ENCODE measurements at places on chromosomes 1 and 21.

DNA sequence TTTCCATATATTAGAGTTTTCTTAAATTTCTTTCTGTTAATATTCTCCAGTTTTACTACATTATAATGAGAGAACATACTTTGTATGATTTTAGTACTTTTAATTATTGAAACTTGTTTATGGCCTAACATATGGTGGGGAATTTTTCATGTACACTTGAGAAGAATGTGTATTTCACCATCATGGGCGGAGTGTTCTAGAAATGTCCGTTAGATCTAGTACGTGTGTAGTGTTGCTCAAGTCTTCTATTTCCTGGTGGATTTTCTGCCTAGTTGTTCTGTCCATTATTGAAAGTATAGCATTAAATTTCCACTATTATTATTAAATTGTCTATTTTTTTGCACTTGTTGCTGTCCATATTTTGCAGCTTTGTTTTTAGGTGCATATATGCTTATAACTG, 64.0 kb upstream of the RGS21 start:
- DNase-seq, result no peak

DNA sequence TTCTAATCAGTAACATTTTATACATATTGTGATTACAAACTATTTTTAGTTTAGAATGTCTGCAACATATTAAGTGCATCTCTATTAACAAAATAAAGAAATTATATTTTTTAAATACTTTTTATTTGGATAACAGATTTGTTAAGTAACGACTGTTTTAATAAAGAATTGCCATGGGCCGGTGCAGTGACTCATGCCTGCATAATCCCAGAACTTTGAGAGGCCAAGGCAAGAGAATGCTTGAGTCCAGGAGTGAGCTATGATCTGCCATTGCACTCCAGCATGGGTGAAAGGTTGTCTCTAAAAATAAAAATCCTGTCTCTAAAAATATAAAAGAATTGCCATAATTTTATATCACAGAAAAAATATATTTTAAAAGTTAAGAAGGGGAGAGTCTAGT, 4.1 kb downstream of the LRRIQ3 start:
- peak; percentile 11 for DNase-seq

- no peak for DNase-seq
These were observed 12.7 kb downstream of the LCK start for GRCh38 chr1:32263744-32264143.

- DNase-seq, result no peak
These were observed 10.2 kb upstream of the IL10 start for GRCh38 chr1:206782448-206782847.

GRCh38 chr1:195731385-195731784, 876.9 kb downstream of the KCNT2 start:
- DNase-seq, result no peak

GRCh38 chr21:45054927-45055612, 19.3 kb upstream of the ADARB1 start:
- DNase-seq, result no peak

DNA sequence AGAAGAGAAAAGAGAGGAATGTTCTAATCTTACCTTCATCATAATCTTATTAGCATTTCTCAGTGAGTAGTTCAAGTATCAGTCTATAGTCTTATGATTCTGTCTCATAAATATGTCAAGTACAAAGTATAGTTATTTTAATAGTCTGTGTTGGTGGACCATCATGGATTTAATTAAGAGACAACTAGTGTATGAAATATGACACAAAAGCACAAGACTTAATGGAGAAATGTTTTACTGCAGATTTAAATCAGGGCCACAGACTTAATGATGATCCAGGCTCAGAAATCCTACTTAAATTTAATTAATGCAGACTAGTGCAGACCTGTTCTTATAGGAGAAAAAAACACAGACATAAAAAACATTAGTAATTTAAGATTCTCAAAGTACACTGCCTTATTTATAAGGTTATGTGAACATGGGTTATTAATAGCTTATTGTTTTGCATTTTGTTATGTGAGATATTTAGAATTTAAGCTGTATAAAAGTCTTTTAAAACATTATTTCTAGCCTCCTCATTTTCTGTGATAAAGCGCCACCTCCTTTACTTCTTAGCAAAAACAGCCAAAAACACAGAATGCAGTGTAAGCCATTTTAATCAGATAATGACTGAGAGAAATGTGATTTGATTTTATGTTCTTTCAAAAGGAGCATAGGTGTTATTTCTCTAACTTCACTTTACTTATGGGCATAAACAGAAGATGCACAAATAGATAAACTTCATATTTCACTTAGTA, 255.0 kb upstream of the SNX7 start:
- no peak for DNase-seq

DNA sequence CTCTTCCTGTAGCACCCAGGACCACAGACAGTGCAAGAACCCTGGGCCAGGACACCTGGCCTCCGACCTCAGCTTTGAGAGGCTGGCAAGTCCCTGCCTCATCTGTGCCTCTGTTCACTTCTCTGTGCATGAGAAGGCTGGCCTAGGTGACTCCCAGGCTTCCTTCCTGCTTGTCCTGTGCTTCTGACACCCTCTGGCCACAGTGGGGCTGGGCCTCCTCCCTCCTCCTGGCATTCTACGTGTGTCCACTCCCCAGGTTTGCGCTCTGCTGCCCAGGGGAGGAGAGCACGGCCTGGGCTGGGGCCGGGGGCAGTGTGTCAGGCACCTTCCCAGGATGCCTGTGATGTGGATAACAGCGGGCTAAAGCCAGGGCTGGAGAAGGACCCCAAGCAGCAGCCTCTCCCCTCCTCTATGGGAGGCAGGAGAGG, 30.3 kb upstream of the PKP1 start:
- no peak for DNase-seq

DNA sequence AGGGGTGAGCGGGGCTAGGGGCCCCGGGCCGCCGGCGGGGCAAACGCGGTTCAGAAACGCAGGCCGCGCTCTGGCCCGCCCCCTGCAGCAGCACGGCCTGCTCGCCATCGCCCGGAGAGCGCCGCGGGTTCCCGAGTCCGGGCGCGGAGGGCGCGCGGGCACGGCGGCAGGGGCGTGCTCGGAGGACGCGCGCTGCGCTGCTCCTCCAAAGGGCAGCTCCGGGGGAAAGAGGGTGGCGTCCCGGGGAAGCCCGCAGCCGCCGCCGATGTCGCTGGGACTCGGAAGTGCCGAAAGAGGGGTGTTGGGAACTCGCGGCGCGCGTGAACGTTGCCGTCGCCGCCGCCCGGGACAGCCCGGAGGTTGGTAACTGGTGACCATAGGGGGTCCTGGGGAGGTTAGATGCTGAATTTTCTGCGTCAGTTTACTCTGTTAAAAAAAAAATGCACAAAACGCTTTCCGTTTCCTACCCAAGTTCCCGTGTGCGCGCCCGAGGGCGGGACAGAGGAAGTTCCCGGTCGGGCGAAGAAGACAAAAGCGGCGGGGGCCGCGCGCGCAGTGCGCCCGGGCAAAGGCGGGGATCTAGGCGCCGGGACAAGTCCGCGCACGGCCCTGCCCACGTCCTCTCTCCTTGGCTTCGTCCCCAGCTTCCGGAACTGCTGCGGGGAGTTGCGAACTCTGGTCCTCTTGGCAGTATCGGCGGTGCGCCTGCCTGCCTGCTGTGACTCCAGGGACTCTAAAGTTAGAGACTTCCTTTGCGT, at the start of gene HHAT:
HHAT (plus strand) TSS at position 157 of the 758 bp plus-strand sequence. CDS start 20,074 bp downstream, outside the sequence.
- DNase-seq, result peak; percentile 62

DNA sequence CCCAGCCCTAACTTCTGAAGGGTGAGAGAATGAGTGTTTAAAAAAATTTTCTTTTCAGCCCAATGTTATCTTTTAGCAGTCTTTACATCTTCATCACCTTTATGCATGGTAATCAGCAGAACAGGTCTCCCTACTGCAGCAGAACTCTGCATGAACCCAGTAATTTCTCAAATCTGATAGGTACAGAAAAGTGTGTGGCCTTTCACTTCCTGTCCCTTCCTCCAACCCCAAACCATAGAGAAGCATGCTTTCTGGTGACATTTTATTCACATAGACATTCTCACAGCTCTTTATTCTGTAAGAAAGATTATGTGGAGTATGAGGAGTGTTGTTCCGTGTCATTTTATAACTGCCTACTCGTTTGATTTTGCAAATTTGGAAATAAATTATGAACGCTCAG, 68.6 kb downstream of the RPAP2 start:
- DNase-seq, result no peak

GRCh38 chr1:19068639-19069276, 112.3 kb upstream of the IFFO2 start:
- DNase-seq, result no peak

GRCh38 chr1:224141693-224142092, 27.8 kb downstream of the FBXO28 start:
- no peak for DNase-seq

GRCh38 chr1:9838946-9839345, 15.2 kb upstream of the CLSTN1 start:
- DNase-seq, result no peak

- DNase-seq, result no peak
These were observed 32.5 kb upstream of the BCL10 start for GRCh38 chr1:85308833-85309350.

Data from fibroblast of villous mesenchyme (primary cell).